ENCODE measurements at places on chromosomes 2 and 18.
A peak's percentile ranks its signal among the peaks of the same experiment; 100 is the strongest.

GRCh38 chr2:102141970-102142828, at the start of gene IL1R1:
TSS of gene IL1R1 (plus strand) at chr2:102142746. CDS start at chr2:102157725, 14,979 bp downstream.
- H3K4me1 ChIP-seq: no peaks in the 10 kb centered on the region
- peak within 1 kb of the TSS; percentile 75 for H3K4me3 ChIP-seq
- H3K36me3 ChIP-seq: no peaks in the 10 kb centered on the region
- peak; percentile 43 for DNase-seq
- peaks cover 50% of the 10 kb centered on the region for H3K27me3 ChIP-seq

- peaks cover 3% of the 10 kb centered on the region for H3K36me3 ChIP-seq
- peak overlapping the region; percentile 90 for H3K4me3 ChIP-seq
- no peaks in the 10 kb centered on the region for H3K27me3 ChIP-seq
- H3K4me1 ChIP-seq: peaks cover 7% of the 10 kb centered on the region
Observed at GRCh38 chr2:178522950-178523595, 42.8 kb downstream of the PLEKHA3 start.

DNA sequence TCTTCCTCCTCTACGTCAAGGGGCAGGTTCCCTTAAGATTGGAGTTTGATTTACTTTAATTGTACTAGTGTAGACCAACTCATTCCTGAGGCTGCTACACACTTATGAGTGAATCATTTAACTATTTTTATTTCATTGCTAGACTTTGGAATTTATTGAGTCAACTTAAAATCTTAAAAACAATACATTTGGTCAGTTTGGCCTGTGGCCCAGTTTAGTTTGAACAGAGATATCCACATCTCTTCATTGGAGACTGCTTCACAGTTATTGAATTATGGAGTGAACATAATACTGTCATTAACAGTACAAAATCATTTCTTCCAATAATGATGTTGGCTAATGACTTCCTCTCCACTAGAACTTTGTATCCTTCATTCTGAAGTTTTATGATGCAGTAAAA, 34.5 kb upstream of the STPG4 start:
- H3K4me1 ChIP-seq: peaks cover 38% of the 10 kb centered on the region
- H3K27me3 ChIP-seq: peaks cover 7% of the 10 kb centered on the region

GRCh38 chr2:126879348-126880298, 19.1 kb upstream of the TEX51 start:
- no peak for DNase-seq
- peaks cover 3% of the 10 kb centered on the region for H3K27me3 ChIP-seq
- H3K36me3 ChIP-seq: no peaks in the 10 kb centered on the region
- H3K27ac ChIP-seq: no peak overlapping the region
- no peaks in the 10 kb centered on the region for H3K4me1 ChIP-seq

GRCh38 chr2:199219551-199219950, 238.2 kb downstream of the SATB2 start:
- H3K27me3 ChIP-seq: no peaks in the 10 kb centered on the region
- H3K36me3 ChIP-seq: no peaks in the 10 kb centered on the region
- peaks cover 4% of the 10 kb centered on the region for H3K4me1 ChIP-seq
- H3K27ac ChIP-seq: no peak overlapping the region

- DNase-seq: no peak
- peaks cover 31% of the 10 kb centered on the region for H3K4me1 ChIP-seq
- H3K27me3 ChIP-seq: peaks cover 7% of the 10 kb centered on the region
- no peak overlapping the region for H3K4me3 ChIP-seq
- peak overlapping the region; percentile 90 for H3K27ac ChIP-seq
- H3K36me3 ChIP-seq: no peaks in the 10 kb centered on the region
Observed at GRCh38 chr2:201938781-201939180, 94.9 kb upstream of the FZD7 start.

DNA sequence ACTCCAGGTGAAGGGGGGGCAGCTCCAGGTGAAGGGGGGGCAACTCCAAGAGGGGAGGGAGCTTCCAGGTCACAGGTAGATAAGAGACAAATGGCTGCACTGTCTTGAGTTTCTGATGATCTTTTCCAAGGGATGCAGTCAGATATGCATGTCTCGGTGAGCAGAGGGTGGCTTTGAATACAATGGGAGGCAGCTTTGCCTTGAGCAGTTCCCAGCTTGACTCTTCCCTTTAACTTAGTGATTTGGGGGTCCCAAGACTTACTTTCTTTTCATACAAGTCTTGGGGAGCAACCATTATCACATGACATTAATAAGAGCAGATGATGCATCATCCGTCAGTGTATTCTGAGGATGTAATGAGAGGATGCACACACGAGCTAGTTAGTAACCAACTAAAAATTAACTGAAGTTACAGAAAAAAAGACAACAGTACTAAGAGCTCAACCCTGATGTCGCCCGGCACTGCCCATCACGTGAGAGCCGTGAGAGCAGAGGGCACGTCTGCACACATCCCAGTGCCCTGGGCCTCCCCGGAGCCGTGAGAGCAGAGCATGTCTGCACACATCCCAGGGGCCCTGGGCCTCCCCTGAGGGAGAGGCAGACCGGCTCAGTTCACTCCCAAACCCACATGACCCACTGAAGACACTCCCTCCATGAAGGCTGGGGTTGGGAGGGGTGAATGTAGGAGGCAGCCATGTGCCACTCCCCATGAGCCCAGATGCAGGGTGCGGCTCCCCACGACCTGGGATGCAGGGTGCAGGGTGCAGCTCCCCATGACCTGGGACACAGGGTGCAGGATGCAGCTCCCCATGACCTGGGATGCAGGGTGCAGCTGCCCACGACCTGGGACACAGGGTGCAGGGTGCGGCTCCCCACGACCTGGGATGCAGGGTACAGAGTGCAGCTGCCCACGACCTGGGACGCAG, 39.4 kb downstream of the PXDN start:
- H3K4me1 ChIP-seq: peaks cover 33% of the 10 kb centered on the region
- no peak overlapping the region for H3K27ac ChIP-seq
- H3K36me3 ChIP-seq: peaks cover 2% of the 10 kb centered on the region

DNA sequence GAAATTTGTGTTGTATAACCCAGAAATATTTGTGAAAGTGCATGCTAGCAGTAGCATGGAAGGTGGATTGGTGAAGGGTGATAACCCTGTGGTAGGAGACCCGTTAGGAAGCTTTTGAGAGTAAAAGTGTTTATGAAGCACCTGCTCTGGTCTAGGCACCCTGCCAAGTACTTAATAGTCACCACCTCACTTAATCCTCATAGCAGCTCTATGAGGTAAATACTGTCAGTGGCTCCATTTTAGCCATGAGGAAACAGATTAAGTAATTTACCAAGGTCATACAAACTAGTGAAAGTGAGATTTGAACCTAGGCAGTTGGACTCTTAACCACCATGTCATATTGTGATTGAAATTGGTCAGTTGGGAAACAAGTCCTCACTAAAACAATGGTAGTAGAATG, 66.8 kb downstream of the TET3 start:
- no peak overlapping the region for H3K27ac ChIP-seq
- no peak overlapping the region for H3K4me3 ChIP-seq

DNA sequence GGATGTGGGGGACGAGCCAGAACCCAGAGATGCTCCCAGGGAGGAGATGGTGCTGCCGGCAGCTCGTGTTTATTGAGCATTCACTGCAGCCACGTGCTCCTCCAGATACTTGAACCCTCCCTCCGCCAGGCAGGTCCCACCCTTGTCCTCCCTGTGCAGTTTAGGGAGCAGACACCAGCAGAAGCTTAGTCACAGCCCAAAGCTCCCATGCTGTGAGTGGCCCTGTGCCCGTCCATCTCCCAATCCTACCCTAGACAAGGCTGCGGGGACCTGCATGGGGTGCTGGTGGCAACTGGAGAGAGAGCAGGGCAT, 176.5 kb upstream of the COPS8 start:
- H3K27ac ChIP-seq: no peak overlapping the region
- H3K27me3 ChIP-seq: peaks cover 70% of the 10 kb centered on the region
- H3K4me1 ChIP-seq: peaks cover 6% of the 10 kb centered on the region
- H3K36me3 ChIP-seq: no peaks in the 10 kb centered on the region
- no peak for DNase-seq

GRCh38 chr2:240905176-240905781, 857 bp upstream of the CROCC2 start:
- H3K36me3 ChIP-seq: no peaks in the 10 kb centered on the region
- H3K27ac ChIP-seq: no peak overlapping the region
- peaks cover 8% of the 10 kb centered on the region for H3K4me1 ChIP-seq
- no peak for DNase-seq

GRCh38 chr2:103898561-103898960, 955.4 kb upstream of the POU3F3 start:
- no peak overlapping the region for H3K27ac ChIP-seq
- H3K4me1 ChIP-seq: peaks cover 2% of the 10 kb centered on the region
- no peak overlapping the region for H3K4me3 ChIP-seq
- DNase-seq: no peak
- no peaks in the 10 kb centered on the region for H3K36me3 ChIP-seq

DNA sequence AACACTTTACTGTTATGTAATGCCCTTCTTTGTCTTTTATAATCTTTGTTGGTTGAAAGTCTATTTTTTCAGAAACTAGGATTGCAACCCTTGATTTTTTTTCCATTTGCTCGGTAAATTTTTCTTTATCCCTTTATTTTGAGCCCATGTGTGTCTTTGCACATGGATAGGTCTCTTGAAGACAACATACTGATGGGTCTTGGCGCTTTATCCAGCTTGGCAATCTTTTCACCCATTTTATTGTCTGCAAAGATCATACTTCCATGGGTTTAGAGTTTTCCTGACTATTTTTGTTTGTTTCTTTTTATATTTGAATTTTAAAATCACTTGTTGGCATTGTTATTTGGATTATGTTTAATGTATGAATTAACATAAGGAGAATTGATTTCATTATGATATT, 27.0 kb downstream of the ACOXL start:
- H3K4me1 ChIP-seq: no peaks in the 10 kb centered on the region
- no peak overlapping the region for H3K4me3 ChIP-seq
- H3K27ac ChIP-seq: no peak overlapping the region
- no peak for DNase-seq
- H3K27me3 ChIP-seq: no peaks in the 10 kb centered on the region

GRCh38 chr2:100309973-100310719, 12.2 kb downstream of the LONRF2 start:
- H3K4me3 ChIP-seq: no peak overlapping the region
- no peaks in the 10 kb centered on the region for H3K27me3 ChIP-seq
- H3K4me1 ChIP-seq: no peaks in the 10 kb centered on the region
- H3K36me3 ChIP-seq: peaks cover 11% of the 10 kb centered on the region
- no peak for DNase-seq
- no peak overlapping the region for H3K27ac ChIP-seq

- no peaks in the 10 kb centered on the region for H3K4me1 ChIP-seq
- H3K27me3 ChIP-seq: no peaks in the 10 kb centered on the region
- no peak for DNase-seq
- H3K36me3 ChIP-seq: no peaks in the 10 kb centered on the region
- no peak overlapping the region for H3K4me3 ChIP-seq
Observed at GRCh38 chr2:204239411-204240165, 303.0 kb downstream of the ICOS start.

- no peaks in the 10 kb centered on the region for H3K36me3 ChIP-seq
- DNase-seq: no peak
- no peak overlapping the region for H3K4me3 ChIP-seq
Observed at GRCh38 chr2:192123847-192124246, 70.9 kb downstream of the TMEFF2 start.

GRCh38 chr2:118763797-118764196, 83.7 kb downstream of the EN1 start:
- peaks cover 86% of the 10 kb centered on the region for H3K27me3 ChIP-seq
- no peak overlapping the region for H3K27ac ChIP-seq
- no peak overlapping the region for H3K4me3 ChIP-seq
- DNase-seq: no peak
- no peaks in the 10 kb centered on the region for H3K36me3 ChIP-seq

DNA sequence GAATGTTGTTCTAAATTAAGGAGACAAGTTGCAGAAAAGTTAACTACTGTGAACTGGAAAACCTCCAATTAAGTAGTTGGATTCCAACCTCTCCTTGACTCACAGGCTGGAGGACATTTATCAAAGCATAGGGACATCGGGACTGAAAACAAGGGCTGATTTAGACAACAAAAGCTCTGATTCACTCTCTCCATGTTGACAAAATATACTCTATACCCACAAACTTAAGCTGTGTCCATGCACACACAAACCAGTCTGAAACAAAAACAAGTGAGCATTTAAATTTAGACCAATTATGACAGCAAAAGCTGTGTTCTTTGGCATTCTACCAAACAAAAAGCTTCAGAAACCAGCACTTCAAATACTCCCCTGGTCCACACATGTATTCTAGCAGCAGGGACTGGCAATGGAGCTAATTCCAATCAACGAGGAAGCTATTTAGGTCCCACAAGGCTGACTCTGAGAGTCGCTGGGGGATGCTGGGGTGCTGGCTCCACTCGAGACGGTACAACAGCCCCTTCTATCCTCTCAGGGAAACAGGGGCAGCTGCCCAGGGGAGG, 71.4 kb downstream of the NXPH2 start:
- H3K4me1 ChIP-seq: peaks cover 31% of the 10 kb centered on the region
- H3K27ac ChIP-seq: no peak overlapping the region
- no peaks in the 10 kb centered on the region for H3K27me3 ChIP-seq
- H3K4me3 ChIP-seq: no peak overlapping the region
- no peaks in the 10 kb centered on the region for H3K36me3 ChIP-seq

- H3K27me3 ChIP-seq: peaks cover 16% of the 10 kb centered on the region
- H3K4me1 ChIP-seq: peaks cover 14% of the 10 kb centered on the region
- H3K27ac ChIP-seq: no peak overlapping the region
Observed at GRCh38 chr18:2515908-2516625, 55.2 kb downstream of the METTL4 start.

GRCh38 chr2:120856421-120856862, 120.8 kb downstream of the GLI2 start:
- peaks cover 2% of the 10 kb centered on the region for H3K4me1 ChIP-seq
- no peak overlapping the region for H3K4me3 ChIP-seq
- peak overlapping the region; percentile 15 for H3K27ac ChIP-seq
- no peaks in the 10 kb centered on the region for H3K36me3 ChIP-seq
- DNase-seq: no peak
- H3K27me3 ChIP-seq: peaks cover 77% of the 10 kb centered on the region

DNA sequence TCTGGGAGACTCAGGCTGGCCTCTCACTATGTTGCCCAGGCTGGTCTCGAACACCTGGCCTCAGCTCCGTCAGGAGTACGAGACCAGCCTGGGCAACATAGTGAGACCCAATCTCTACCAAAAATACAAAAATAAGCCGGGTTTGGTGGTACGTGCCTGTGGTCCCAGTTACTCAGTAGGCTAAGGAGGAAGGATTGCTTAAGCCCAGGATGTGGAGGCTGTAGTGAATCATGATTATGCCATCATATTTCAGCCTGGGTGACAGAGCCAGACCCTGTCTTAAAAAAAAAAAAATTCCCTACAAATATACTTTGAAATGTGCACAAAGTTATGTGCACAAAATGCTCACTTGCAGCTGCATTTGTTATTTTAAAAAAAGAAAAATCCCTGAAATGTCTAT, 26.3 kb upstream of the AGAP1 start:
- H3K4me3 ChIP-seq: no peak overlapping the region
- DNase-seq: no peak
- H3K36me3 ChIP-seq: no peaks in the 10 kb centered on the region

- peaks cover 65% of the 10 kb centered on the region for H3K27me3 ChIP-seq
- no peak overlapping the region for H3K27ac ChIP-seq
- peaks cover 13% of the 10 kb centered on the region for H3K4me1 ChIP-seq
- H3K36me3 ChIP-seq: peaks cover 4% of the 10 kb centered on the region
Observed at GRCh38 chr2:15665067-15665942, 73.6 kb downstream of the DDX1 start.
